ENCODE measurements at places on chromosomes 7 and 10.

DNA sequence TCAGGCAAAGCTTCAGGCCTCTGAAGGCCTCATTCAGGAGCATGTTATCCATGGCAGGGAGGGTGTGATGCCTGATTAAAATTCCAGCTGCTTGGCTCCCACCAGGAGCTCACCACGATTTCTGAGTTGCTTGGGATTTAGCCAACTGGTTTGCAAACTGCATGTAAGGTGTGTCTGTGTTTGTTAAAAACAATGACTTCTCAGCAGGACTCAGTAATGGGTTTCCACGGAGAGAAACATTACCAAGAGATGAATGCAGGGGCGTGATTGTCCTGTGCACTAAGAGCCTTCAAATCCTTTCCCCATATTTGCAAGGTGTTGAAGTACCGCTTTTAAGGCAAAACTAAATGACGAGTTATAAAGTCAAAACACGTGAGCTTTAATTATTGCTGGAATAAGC lies 88.8 kb upstream of the BTBD16 start:
- DNase-seq = no peak

- no peak for DNase-seq
Measured at GRCh38 chr7:137576481-137576880, 232.9 kb upstream of the PTN start.

DNA sequence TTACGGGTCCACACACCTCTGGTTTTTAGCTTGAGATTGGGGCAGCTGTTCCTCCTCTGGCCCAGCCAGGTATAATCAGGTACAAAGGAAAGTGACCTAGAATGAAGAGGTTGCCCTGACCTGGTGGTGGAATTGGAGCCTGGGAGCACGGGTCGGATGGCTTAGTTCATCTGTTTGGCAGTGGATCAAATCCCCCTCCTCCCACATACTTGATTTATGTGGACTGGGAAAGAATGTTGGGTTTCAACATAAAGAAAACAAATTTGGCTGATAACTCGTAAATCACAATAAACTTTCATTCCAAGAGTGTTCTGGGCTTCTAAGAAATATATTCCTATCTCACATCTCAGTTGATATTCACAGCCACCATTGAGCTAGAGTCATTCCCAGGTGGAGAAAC lies 186.8 kb downstream of the CUX1 start:
- DNase-seq = no peak

GRCh38 chr7:68407460-68407859 lies 1190.8 kb upstream of the AUTS2 start:
- no peak for DNase-seq

GRCh38 chr7:133331861-133332260 lies 79.0 kb downstream of the EXOC4 start:
- DNase-seq = no peak

DNA sequence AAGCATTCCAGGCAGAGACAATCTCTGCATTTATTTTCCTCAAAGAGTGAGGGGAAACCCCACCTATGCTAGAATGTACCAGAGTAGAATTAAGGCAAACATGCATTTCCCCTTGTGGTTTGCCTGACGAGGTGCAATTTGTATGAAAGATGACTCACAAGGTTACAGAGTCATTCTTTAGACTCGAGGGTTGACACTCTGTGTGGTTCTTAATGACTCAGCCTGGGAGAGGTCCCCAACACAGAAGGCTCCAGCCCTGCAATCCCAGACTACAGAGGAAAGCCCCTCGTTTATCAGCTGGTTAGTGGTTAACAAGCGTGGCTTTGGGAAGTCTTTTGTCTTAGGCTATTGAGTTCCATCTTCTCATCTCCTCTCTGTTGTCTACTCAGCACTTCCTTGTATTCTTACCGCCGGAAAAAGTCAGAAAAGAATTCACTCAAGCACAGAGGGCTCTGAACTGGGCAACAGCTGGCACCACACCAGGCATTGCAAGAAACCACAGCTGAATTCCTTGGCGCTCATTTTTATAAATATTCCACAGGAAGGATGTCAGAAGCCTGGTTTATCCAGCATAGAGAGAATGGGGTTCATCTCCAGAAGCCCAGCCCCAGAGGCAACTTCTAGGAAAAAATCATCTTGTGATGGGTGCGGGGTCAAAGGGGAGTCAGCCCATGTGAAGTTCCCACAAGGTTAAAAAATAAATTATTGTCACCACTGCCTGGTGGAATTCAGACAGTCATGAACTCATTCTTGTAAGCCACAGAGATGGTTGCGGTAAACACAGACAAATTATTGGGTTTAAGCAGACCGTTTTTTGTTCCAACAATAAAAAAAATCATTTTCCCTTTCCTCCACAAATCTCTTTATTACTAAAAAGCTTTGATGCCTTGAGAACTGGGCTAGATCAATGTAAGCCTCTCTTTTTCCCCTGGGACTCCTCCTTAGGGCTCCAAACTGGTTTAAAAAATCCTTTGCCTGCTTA lies 24.5 kb upstream of the SVIL start:
- DNase-seq = peak; percentile 19

GRCh38 chr7:37405603-37406122 lies 43.0 kb downstream of the ELMO1 start:
- DNase-seq = no peak

DNA sequence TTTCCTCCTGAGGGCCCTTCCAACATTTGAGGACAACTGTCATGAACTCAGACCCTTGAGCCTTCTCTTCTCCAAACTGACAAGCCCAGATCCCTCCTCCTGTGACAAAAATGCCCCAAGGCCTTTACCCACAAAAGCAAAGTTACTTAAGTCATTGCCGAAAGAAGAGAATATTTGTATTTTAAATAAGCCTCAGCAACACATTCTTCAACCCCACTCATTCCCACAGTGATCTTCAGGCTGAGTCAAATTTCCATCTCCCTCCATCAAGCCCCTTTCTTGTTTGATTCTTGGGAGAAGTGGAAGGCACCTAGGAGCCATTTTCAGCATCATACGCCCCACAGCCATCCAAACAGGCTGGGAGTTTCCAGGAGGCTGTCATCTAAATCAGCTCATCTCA lies 150.8 kb upstream of the PDE1C start:
- no peak for DNase-seq

GRCh38 chr10:111338035-111338434 lies 261.2 kb downstream of the ADRA2A start:
- no peak for DNase-seq

DNA sequence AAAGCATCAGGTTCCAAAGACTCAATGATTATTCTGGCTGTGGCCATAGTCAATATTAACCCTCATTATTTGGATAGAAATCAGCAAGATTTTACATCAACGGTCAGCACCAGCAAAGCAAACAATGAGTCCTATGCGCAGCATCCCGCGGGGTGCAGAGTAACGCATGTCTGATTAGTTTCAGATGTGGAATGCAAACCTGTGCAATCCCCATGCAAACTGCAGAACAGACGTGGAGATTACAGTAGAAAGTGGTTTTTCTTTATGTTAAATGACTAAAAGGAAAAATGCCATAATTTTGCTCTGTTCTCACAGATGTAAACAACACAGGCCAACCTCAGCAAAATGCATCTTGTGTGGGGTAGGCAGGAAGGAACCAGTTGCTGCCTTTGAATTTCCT lies 258.1 kb upstream of the GRB10 start:
- no peak for DNase-seq

- no peak for DNase-seq
Measured at GRCh38 chr7:45088146-45088701, 545 bp downstream of the NACAD start.

DNA sequence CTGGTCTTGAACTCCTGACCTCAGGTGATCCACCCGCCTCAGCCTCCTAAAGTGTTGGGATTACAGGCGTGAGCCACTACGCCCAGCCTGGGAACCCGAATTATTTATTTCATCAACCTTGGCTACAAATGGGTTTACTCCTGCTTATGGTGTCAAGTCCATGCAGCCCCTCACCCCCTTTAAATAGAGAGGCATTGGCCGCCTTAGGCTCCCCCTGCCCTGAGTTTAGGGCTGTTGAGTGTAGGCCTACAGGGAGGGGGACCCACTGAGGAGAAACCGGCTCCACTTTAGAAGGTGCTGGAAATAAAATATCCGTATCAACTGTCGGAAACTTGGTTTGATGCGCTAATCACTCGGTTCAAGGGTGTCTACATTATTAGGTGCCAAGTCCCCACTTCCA lies 8.7 kb upstream of the SP8 start:
- DNase-seq = no peak

Data from HEK293T (cell line).